Hippocampal formation (tissue), 2 donors: ENCODE measurements at places on chromosomes 6 and 20.

DNA sequence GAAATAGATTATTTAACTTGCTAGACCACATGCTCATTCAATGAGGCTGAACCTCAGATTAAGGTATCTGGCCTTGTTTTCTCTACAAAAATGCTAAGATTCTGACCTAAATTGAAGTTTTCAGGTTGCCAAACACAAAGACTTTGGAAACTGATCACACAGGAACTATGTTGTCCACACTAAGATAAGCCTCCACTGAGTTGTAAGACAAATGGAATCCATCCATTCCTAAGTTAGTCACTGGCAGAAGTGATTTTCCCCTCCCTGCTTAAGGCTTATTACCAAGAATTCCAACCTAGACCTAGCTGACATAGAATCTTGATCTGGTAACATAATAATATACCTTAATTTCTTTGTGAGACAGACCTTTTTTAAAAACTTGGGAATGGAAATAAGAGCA, 608.1 kb downstream of the TENT5A start:
- DNase-seq, result no peak

- DNase-seq, result no peak
Observed at GRCh38 chr6:136927292-136927691, 5.2 kb downstream of the SLC35D3 start.

- no peak for DNase-seq
Observed at GRCh38 chr6:36210182-36210581, 13.6 kb downstream of the BRPF3 start.

DNA sequence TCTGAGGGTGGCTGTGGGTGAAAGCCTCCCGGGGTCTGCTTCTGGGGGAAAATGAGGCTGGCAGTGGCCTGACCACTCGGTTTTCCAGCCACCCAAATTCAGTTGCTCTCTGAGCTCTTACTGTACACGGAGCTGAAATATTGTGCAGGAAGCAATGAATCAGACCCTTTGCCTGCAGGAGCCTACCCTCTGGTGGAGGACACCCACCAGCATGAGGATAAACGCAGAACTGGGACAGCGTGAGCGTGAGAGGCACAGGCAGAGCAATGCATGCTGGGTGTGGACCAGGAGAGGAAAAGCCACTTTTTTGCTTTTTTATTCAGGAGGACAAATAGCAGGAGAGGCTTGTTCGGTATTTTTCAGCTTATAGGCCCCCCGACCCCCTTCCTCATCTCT, 298.0 kb downstream of the QKI start:
- no peak for DNase-seq
